ENCODE measurements at places on chromosomes 1 and 21.

DNA sequence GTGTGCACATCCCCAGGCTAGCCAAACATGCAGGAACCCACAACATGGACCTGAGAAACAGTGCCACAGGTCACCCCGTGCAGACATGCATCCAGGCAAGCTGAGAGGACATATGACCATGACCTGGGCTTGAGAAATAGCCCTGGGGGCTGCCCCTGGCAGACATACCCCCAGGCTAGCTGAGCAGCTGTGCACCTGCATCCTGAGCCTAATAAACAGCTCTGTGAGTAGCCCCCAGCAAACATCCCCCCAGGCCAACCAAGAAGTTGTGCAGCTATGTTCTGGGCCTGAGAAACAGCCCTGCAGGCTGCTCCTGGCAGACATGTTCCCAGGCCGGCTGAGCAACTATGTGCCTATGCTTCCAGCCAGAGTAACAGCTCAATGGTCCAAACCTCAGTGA lies 14.5 kb downstream of the OLFML3 start:
- no peak for DNase-seq

DNA sequence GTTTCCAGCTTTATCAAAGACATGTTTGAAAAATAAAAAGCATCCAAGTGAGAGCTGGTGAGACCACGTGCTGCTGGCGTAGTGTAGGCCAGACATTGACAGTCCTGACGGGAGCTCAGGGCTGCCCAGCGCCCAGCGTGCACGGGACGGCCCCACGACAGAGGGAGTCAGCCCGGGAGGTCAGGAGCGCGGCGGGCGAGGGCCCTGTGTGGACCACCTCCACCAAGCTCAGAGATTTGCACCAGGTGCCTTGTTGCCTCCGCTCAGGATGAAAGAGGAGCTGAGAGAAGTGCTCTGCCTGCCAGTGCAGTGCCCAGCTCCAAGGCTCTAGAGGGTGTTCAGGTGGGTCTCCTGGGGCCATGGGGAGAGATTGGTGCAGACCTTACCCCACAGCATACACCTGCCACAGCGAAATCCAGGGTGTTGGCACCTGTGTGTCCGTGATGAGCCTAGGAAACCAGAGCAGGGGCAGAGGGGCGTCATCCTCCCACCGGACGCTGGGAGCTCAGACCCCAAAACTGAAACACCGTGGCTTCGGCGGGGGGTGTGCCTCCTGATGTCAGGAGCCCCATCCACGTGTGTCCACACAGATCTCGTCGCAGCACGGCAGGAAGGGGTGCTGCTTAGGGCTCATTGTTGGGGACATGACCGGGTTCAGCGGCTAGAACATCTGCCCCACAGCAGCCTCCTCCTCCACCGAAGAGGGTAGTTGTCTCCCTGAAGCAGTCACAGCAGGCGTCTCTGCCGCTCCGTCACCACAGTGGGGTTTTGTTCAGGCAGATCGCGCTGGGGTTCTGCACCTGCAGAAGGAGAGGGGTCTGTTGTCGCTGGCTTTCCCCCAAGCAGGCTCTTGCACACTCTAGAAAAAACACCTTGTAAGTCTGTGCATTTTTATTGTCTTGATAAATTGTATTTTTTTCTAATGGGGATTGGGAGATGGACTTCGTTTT lies 64.2 kb downstream of the POFUT2 start:
- DNase-seq, result no peak

- no peak for DNase-seq
These were observed 5.0 kb upstream of the ZC3H12A start for GRCh38 chr1:37469386-37469785.

- no peak for DNase-seq
These were observed 62.2 kb upstream of the ATP5PO start for GRCh38 chr21:33977721-33978369.

GRCh38 chr1:152035539-152036266 lies 1.1 kb downstream of the S100A11 start:
- no peak for DNase-seq

DNA sequence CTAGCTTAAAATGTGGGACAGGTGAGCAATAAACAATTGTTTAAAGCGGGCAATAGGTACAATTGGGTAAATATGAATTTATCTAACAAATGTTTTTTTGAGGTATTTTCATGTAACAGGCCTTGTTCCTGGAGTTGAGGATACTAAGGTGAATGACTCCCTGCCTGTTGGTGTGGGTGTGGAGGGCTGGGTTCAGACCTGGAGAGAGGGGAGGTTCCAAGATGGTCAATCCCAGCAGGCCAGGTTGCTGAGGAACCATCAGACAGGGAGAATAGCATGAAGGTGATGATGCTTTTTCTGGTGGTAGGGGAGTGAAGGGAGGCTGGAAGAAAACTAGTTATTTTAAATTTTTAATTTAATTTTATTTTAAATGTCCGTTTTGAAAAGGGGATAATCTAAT lies 46.3 kb downstream of the CDC14A start:
- no peak for DNase-seq

DNA sequence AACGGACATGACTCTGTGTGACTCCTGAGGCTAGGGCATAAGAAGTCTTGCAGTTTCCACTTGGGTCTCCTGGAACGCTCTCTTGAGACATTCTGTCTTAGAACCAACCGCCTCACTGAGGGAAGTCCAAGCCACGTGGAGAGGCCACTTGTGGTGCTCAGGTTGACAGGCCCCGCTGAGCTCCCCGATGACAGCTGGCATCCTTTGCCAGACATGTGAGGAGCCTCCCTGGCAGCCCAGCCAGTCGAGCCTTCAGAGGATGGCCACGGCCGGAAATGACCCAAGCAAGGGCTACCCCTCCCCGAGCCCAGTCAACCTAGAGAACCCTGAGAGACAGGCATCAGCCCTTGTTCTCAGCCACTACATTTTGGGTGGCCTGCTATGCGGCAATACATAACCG lies 20.7 kb downstream of the PLEKHA6 start:
- no peak for DNase-seq

DNA sequence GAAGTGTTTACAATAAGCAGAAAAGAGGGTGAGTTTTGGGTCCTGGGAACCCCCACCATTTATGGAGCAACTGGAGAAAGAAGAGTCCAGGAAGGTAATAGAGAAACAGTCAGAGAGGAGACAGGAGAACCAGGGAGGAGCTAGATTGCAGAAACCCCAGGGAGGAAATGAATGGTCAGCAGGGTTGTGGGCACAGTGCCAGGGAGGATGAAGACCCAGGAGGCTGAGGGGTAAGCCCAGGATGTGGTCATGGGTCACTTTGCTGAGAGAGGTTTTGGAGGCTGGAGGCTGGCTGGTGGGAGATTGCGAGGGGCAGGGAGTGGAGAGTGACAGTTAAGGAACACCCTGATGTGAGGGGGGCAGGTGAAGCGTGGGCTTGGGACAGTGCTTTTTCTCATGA lies 169.9 kb upstream of the CSF3R start:
- DNase-seq, result no peak

- no peak for DNase-seq
These were observed 30.4 kb downstream of the RIMS3 start for GRCh38 chr1:40634901-40635655.

- no peak for DNase-seq
These were observed 478.6 kb downstream of the PCP4 start for GRCh38 chr21:40345711-40346321.

GRCh38 chr1:158150523-158150922 lies 30.2 kb upstream of the CD1D start:
- DNase-seq, result peak; percentile 53

DNA sequence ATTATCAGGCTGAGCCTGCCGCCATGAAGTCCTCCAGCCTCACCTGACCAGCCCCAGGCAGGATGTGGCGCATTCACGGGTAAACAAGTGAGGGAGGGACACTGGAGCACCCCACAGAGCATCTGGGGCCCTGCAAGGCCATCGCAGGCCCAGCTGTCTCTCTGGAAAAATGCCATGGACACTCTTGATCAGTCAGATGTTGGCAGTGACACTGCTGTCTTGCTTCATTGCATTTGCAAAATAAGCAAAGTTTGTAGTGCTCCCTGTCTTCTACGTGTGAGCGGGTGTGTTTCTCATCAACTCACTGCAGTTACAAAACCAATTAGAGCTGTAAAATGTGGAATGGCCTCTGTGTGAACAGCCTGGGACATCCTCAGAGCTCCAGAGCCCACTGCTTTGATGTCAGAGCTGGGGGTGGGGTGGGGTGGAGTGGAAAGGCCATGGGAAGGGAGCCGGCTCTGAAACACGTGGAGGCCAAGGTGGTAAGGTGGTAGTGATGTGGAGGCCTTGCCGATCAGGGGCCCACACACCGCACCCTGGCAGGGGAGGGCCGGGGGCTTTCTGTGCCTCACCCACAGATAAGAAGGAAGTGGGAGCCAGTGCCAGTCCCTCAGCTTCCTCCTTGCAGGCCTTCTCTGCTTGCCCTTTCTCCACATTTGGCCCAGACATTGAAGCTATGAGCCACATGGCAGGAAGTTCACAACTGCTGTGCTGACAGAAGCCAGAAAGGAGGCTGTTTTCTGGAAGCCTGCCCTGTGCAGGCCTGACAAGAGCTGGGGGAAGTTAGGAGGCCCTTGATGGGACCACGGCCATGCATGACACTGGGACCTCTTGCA lies 254.9 kb downstream of the RHOU start:
- DNase-seq, result peak; percentile 29

GRCh38 chr1:204572923-204573922 lies 57.0 kb downstream of the MDM4 start:
- DNase-seq, result no peak
